HFFc6 (cell line): ENCODE measurements at places on chromosomes 12 and 14.

DNA sequence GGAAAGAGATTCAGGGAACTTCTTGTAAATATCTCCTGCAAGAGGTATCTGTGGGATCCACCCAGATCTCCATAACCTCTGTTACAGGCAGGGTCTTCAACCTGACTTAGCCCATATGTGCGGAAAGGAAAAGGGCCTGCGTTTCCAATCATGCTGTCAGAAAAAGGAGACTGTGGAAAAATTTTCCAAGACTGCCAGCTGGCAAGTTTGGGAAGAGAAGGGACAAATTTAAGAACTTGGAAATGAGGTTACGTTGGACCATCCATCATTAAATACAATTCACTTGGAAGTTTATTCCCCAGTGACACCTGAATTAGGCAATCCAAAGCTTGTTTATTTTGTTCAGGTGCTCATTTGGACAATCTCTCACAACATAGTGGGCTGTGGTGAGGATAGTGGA is 13.9 kb downstream of the PTHLH start:
- DNase-seq, result no peak

DNA sequence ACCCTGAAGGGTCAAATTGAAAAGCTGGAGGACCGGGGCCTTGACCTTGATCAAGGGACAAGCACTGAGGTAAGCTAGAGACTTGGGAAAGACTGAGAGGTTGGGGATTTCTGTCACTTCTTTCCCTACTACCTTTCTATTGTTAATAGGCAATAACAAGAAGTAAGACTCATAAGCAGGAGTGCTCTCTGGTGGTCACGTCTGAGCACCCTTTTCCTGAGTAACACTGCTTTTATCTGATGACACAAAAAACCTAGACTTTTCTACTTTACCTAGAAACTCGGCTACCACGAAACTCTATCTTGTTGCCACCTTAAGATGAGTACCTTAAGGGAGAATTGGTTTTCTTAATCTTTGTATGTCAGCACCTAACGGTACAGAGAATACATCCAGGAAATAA is 35.5 kb upstream of the PPFIBP1 start:
- DNase-seq, result no peak

- DNase-seq, result no peak
Measured at GRCh38 chr12:103698752-103699560, 111.9 kb downstream of the STAB2 start.

GRCh38 chr12:94080341-94081009 is 67.9 kb upstream of the PLXNC1 start:
- DNase-seq, result no peak

GRCh38 chr14:23023022-23023794 is 11.5 kb downstream of the PSMB5 start:
- no peak for DNase-seq

- no peak for DNase-seq
Measured at GRCh38 chr12:15751741-15752140, 37.4 kb downstream of the EPS8 start.

GRCh38 chr12:27331291-27331926 is 1.2 kb upstream of the BMAL2 start:
- peak; percentile 93 for DNase-seq

GRCh38 chr12:111692575-111693210 is 6.8 kb downstream of the ACAD10 start:
- DNase-seq, result peak; percentile 13

DNA sequence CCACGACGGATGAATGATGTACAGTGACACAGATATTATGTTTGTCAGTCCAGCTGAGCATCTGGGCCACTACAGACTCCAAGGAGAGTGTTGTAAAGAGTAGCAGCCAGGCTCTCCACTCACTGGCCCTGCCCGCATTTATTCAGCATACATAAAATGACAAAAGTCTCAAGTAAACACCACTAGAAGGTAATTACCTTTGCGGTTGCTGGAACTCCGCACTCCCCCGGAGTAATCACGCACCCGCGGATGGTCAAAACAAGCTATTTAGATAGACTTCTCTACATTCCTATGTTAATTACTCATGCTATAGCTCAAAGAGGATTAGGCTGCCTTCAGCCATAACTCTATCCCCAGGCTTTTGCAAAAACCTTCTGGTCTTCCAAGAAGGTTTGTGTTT is 18.8 kb upstream of the STRAP start:
- DNase-seq, result no peak

DNA sequence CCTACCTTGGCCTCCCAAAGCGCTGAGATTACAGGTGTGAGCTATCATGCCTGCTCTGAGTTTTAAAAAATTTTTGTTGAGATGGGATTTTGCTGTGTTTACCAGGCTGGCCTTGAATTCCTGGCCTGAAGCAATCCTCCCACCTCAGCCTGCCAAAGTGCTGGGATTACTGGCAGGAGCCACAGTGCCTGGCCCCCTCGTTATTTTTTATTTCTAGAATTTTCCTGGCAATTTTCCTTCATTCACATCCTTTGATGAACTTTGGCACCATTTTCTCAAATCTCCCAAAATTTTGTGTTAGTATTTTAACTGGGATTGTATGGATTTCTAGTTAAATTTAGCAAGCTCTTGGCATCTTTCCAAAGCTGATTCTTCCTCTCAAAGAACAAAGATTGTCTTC is 24.6 kb upstream of the SCARB1 start:
- no peak for DNase-seq

DNA sequence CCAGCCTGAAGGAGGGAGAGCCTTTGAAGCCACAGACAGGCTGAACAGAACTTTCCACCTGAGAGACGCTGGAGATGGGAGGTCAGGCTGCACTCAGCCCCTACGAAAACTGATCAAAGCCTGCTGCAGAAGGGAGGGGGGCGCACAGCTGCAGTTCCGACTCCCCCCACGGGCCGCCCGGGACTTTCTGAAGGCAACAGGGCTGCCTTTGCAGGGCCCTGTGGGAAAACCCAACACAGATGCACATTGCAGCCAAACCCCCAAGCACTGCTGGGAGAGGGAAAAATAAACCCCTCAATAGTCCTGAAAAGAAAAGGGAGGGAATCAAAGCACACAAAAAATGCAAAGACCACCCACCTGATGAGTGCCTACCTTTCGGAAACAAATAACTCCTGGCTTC is 290.6 kb downstream of the ZFP36L1 start:
- no peak for DNase-seq

DNA sequence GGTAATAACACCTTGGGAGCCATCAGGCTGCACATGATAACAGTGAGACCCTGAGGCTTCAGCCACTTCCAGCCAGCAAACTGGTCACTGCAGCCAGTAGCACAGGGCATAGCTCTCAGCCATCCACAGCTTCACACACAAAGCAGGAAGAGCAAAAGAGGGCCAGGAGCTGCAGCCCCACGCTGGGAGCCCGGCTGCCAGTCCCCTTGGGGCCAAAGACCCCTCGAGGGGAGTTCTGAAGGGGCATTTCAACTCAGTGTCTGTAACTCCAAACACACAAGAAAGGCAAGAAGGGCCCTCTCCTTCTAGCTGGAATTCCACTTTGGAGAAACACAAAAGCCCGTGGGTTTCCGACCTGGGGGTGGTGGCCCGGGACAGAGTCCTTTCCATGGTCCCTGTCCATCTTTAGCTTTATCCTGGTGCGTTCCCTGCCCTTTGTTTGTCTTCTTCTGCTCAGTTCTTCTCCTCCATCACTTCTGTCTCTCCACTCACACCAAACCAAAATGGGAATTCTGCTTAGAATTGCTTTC is 151.8 kb upstream of the FKBP4 start:
- no peak for DNase-seq

GRCh38 chr12:27133022-27133590 is 50.7 kb upstream of the C12orf71 start:
- DNase-seq, result no peak

- DNase-seq, result no peak
Measured at GRCh38 chr12:94594443-94594825, 55.9 kb downstream of the TMCC3 start.

DNA sequence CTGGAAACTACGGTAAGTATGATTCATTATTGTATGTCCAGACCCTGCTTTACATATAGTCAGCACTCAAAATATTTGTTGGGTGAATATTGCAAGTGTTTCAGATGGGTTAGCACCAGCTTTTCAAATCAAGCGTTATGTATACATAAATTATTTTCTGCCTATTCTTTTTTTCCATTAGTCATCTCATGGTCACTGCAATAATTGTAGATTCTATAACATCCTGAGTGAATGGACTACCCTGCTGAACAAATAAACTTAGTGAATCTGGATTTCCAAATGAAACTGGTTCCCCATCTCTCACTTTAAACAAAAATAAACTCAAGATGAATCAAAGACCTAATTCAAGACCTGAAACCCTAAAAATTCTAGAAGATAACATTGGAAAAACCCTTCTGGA is 152.3 kb downstream of the DIO2 start:
- no peak for DNase-seq

GRCh38 chr12:457676-458075 is 2.1 kb upstream of the B4GALNT3 start:
- no peak for DNase-seq

- DNase-seq, result no peak
Measured at GRCh38 chr12:21911832-21912231, 29.4 kb downstream of the ABCC9 start.

DNA sequence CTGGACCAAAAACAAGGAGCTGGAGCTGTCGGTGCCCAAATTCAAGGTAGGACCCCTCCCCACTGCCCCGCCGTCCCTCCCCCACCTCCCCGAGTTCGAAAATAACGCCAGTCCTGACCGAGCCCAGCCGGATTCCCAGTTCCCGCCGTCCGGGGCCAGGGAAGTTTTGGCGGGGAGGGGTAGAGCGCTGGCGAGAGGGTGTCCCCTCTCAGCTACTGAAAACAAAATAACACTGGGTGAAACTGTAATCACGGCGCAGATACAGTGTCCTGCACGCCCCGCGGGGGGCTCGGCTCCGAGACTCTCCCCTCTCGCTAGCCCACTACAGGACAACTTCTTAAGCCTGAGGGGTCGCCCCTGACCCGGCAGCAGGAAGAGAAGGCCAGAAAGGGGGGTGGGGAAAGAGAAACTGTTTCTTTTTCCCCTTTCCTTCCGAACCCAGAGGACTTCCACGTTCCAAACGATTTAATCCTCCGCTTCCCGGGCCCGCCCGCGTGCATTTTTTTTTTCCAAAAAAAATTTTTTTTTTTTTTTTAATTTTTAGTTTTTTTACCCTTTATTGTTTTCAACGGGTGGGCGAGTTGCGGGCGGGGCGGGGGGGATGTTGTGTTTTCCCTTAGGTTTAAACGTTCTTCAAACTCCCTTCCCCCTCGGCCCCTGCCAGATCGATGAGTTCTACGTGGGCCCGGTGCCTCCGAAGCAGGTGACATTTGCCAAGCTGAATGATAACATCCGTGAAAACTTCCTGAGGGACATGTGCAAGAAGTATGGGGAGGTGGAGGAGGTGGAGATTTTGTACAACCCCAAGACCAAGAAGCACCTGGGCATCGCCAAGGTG is 1.6 kb downstream of the SETD1B start:
- DNase-seq, result no peak

GRCh38 chr14:74218462-74218861 is 20.8 kb upstream of the VSX2 start:
- DNase-seq, result no peak

GRCh38 chr12:52200086-52200780 is 8.4 kb upstream of the KRT80 start:
- DNase-seq, result no peak
